ENCODE measurements at places on chromosomes 3 and 15.

DNA sequence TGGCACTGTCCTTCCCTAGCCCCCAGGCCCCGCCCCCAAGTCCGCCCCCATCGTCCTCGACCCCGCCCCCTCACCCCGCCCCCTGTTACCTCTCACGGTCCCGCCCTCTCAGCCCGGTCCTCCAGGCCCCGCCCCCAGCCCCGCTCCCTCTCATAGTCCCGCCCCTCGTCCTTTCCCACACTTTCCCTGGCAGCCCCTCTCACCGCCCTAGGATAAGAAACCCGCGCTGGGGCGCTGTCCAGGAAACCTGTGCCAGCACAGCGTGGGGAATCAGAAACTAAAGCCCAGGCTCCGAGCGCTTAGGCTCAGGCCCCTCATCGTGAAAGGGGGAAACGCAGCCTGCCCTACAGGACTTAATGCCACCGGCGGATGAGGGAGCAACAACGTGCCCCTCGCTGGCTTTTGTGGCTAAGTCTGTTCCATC lies 20.9 kb downstream of the TRPM1 start:
- DNase-seq: peak; percentile 72

DNA sequence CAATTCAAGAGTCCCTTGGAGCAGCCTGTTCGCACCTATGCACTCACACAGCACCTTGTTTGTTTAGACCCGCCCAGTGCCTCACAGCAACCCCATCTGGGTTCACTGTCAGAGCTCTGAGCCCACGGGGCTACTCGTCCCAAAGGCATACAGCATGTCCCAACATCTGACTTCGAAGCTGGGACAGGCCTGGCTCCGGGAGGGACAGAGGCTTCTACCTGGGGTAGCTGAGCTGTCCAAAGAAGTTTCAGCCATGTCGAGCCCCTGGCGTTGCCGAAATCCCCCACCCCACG lies 28.6 kb upstream of the CYP11A1 start:
- DNase-seq: no peak

GRCh38 chr3:71144525-71145253 lies 438.8 kb downstream of the FOXP1 start:
- DNase-seq: no peak

- no peak for DNase-seq
Observed at GRCh38 chr15:37014566-37014965, 85.8 kb downstream of the MEIS2 start.

GRCh38 chr15:69021895-69022294 lies 7.4 kb downstream of the NOX5 start:
- DNase-seq: no peak

- DNase-seq: no peak
Observed at GRCh38 chr15:42918047-42918446, 2.5 kb downstream of the TTBK2 start.

DNA sequence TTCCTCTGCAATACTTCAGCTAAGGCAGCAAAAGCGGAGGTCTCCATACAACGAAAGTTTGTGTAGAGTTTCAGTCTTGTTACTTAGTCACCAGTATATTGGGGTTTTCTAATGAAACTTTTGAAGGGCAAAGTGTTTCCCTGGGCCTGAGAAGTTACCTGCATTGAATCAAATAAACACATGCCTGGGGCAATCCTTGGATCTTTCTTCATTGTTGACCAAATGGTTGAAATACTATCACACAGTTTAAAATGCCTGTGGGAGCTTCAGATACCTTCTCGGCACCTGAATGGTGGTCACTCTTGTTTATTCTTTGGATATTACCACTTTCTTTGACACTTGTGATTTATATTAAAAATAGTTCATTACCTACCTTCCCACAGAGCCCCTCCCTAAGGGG lies 988 bp upstream of the CHSY1 start:
- DNase-seq: no peak

- DNase-seq: no peak
Observed at GRCh38 chr15:69893863-69894262, 203.9 kb downstream of the TLE3 start.

DNA sequence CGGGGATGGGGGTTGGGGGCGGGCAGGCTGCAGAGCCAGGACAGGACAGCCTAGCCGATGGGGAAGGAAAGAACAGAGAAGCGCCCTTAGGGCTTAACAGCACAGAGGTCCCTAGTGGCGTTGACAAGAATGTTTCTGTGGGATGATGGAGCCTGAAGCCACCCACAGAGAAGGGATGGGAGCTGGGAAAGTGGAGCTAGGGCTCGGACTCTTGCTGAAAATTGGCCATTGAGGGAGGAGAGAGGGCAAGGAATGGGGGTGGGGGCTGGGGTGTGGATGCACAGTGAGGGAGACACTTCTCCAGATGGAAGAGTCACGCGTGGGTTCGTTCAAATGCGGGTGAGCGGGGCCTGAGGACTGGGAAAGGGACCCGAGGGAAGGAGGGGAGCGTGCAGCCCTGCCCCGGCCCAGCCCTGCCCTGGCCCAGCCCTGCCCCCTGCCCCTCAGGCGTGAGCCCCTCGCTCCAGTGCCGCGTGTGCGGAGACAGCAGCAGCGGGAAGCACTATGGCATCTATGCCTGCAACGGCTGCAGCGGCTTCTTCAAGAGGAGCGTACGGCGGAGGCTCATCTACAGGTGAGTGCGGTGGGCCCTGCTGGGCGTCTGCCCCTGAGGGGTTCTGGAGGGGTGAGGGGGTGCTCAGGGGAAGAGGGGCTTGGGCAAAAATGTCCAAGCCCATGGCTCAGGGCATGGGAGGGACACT lies 832 bp downstream of the NR2E3 start:
- no peak for DNase-seq

DNA sequence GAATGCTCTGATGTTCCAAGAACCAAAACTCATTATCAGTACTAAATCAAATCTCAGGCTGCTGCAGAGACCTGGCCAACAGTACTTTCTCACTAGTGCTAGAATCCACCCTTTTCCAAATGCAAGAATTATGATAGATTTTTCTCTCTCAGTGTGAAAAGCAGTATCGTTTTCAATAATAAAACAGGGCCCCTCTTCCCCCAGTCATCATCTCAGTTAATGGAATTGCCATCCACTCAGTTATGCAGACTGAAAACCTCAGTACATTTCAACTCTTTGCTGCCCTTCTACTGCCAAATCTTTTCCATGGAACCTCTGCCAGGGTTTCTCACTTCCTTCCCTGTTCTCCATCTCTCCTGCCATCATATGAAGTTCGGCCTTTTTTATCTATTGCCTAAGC lies 72.4 kb upstream of the FGF12 start:
- no peak for DNase-seq

- DNase-seq: no peak
Observed at GRCh38 chr15:100109486-100110035, 232.2 kb downstream of the ADAMTS17 start.

- DNase-seq: no peak
Observed at GRCh38 chr3:101629219-101629618, 47.7 kb downstream of the ZBTB11 start.

DNA sequence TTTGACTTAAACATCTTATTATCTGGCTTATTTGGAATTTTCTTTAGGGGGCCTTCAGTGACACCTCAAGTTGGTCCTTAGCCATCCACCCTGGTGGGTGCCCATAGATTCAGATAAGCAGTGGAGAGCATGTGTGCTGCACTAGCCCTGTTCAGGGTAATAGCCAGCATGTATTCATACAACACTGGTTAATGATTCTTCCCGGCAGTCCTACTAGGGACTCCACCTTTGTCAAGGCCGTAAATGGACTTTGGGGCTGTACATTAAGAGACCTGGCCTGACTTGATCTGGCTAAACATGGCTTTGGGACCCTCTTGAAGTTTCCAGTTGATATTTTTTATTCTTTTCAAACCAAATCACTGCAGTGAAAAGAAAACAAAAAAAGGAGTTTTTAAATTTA lies 125.8 kb downstream of the PTPRG start:
- no peak for DNase-seq

DNA sequence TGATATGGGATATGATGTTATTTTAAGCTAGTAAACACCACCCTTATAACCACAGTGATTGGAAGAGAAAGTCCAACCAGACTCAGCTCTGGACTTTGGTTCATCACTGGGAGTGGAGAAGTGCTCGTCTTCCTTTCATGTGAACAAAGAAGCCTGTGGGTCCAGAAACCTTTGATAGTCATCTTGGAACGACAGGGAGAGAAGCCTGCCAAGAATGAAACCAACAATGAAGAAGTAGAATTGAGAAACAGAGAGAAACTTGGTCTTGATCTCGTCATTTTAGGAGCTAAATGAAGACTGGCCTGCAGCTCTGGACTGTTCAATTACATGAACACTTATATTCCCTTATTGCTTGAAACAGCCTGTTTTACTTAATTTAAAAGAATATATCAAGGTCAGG lies 13.1 kb upstream of the SLC35G2 start:
- no peak for DNase-seq

DNA sequence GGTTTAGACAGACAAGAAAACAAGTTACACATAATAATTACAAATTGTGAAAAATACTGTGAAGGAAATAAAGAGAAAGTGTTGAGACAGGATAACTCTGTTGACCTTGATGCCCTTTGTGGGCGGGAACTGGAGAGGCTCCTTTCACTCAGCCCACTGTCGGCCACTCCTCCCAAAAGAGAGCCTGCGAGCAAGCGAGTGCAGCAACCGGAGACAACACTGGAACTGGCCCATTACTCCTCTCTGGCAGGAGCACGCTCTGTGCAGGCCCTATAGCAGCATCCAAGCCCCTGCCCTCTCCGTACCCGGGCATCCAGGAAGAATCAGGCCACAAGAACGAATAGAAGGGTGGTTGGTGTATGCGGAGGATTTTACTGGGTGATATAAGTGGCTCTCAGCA lies 16.2 kb upstream of the DUT start:
- DNase-seq: no peak

DNA sequence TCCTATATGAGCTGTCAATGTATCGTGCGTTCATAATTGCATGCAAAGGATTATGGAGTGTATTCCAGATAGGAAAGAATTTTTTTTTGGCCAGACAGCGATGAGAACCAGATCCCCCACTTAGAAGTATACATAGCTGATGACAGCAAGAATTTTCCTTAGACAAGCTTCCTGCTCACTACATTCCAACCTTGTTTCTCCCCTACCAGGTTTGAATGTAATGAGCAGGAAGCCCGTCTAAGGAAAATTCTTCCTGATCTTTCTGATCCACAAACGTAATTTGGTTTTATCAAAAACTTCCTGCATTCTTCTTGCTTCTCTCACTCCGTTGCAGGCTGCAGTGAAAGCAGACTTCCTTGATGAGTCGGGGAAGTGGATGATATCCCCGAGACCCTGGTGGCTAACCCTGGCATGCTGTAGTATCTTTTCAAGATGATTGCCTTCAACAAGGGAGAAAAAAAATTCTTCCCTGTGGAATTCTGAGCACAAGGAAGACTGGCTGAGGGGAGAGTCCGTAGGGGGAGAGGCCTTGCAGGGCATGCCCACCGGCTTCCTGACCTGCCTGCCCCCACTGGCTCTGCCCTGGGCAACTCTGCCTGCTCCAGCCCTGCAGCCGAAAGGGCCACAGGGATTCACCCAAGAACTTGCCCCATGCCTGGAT lies 243.1 kb downstream of the TLE3 start:
- DNase-seq: no peak

- no peak for DNase-seq
Observed at GRCh38 chr15:75753145-75753544, 40.5 kb upstream of the CSPG4 start.
